Endothelial cell of umbilical vein (primary cell): ENCODE measurements at places on chromosomes 13 and 19. TPM values are rescaled to one million over a fixed set of nuclear protein-coding genes. Genes with fewer than 3 reads are reported as not detected.

Gene MIR17HG
- 9.1 and 9.5 TPM in 2 replicates for total RNA-seq

DNA sequence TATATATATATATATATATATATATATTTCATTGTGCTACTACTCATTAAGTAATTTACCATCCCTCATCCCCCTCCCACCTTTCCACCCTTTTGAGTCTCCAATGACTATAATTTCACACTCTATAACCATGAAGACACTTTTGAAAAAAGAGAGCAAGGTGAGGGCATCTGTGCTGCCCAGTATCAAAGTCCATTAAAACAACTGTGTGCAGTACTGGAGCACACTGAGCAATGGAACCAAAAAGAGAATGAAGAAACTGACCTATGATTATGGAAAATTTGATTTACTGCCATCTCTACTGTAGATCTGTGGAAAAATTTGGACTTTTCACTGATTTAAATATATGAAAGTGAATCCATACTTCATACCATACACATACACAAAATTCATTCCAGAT, 217.9 kb downstream of the COL4A1 start:
- no peak for DNase-seq

Gene DACT3
- total RNA-seq, result 0.22 and 0.65 TPM in 2 replicates

DNA sequence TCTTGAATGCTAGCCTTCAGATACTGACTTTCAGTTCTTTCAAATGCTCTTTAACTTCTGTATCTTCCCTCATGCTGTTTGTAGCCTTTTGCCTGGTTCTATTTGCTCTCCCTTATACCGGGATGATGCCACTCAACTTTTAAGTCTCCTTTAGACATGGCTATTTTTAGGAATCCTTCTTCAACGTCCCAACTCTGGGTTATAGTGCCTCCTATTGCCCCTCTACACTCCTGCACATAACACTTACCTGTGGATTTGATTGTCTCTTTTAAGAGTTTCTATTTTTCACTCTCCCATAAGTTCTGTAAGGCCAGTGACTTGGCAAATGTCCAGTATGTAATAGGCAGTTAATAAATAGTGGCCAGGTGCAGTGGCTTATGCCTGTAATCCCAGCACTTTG, 343.0 kb downstream of the KLF5 start:
- DNase-seq, result no peak

DNA sequence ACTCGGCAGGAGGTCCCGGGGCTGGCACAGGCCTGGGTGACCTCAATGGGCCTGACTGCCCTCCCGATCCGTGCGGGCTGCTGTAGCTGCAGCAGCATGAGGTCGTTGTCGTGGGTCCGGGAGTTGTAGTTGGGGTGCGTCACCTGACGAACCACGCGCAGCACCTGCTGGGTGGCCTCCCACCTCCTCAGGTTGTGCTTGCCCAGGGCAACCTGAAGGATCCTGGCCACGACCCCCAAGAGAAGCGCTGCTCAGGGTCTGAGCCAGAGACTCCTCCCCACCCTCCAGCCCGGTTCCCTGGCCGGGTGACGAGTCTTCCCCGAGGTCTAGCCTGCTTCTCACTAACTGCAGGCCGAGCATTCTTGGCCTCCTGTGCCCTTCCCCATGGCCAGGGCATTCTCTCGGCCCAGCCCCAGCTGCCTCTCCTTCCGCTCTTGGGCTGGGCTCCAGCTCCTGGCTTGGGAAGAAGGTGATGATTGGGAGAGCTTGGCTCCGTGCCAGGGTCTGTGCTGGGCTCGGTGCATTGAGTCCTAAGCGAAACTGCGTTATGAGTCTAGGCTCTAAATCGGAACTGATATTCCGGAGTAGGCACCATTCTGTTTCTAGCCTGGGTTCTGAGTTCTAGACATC, 3.1 kb downstream of the KLK14 start:
- no peak for DNase-seq

DNA sequence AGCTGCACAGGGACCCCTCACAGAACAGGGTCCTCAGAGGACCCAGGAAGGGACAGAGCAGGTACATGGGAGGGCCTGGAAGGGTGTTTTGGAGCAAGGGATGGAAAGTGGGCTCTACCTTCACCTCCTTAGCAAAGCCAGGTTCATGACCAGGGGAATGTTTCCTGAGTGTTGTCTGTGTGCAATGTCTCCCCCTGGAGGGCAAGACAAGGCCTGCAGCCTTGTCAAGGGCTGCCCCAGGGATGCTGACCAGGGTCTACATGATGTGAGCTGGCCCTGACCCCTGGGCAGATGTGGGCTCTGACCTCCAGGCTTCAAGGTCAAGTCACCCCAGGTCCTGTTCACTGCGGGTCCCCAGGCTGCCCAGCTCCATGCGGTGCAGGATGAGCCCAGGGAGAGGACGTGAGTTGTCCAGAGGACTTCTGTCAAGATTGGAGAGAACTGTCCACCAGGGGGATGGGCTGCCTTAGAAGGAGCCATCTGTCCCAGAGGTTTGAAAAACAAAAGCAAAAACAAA, 1.0 kb upstream of the CEACAM1 start:
- DNase-seq, result peak; percentile 57

DNA sequence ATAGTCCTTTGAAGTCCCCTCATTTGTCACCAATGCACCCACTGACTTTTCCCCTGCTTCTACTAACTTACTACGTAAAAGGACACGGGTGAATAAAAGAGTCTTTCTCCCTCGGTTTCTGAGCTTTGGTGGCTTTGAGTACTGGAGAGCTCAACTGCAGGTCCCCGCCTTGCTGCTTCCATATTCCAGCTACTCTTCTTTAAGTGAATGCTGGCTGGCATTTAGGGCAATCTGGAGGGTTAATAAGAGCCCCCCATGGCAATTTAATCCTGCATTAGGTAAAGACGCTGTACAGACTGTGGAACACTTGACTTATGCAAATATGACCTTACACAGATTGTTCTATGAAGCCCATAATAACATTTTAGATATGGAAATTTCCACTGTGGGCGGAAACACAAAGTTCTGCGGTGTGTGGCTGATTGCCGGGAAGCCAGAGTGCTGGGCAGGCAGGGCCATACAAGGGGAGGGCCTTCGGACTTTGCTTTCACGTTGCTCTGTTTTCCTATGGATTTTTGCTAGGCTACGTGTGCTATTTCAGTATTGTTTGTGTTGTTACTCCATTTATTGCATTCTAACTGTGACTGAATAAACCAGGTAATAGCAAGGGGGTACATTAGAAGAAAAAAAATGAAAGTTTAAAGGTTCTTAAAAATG, 97.5 kb downstream of the SLC10A2 start:
- no peak for DNase-seq
